Amniotic stem cell (primary cell): ENCODE measurements at places on chromosomes 5 and 9.
A peak's percentile ranks its signal among the peaks of the same experiment; 100 is the strongest.

DNA sequence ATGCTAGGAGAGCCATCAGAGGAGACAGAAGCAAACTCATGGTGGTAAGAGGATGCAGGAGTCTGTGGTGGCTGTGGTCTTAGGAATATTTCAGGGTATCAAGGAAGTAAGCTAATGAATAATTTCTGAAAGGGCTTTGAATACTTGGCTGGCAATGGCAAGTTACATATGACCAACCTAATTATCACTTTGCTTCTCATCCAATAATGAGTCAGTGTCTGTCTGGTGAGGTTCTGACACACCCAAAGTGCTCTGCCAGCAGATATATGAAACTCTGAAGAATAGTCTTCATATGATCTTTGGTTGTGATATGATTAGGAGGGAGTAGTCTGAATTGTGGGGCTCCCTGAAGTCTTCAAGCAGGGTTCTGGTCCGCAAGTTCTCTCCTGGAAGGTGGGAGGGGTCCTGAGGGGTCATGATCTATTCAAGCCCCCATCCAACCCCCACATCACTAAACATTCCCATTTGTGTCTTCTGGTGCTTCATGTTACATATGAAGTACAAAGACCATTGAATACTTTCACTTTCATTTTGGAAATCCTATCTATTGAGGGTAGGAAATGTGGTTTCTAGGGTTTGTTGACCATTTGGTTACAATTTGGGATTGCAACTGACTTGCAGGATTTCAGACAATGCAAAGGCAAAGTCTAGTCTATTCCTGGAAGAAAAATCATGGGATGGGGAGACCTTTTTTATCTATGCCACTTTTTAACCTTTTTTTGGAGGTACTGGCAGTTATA, 199.9 kb upstream of the CDKN2B start:
- DNase-seq: no peak

DNA sequence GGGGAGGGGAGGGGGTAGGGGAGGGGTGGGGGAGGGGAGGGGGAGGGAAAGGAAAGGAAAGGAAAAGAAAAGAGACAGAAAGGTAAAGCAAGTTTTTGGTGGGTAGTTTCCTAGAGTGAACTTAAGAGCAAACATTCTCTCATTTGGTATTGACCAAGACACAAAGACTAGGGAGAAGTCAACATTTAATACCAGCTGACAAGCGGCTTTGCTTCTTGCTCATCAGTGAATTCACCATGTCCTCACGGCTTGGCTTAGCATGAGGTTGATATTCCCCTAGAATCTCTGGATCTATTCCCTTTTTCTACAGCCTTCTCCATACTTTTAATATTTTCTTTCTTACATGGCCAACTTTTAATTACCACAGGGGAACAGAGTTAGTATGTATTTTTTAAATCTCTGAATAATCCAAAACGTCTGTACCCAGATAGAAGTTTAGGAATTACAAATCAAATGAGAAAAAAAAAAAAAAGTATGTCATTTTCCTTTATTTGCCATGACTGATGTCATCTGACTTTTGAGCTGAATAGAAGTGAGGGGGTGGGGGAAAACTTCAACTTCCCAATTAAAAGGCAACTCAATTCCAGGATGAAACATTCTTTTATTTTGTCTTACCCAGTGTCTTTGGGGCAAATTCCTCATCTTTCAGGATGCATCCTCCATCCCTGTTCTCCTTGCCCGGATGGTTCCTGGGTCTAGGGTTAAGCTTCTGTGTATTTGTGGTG, 40.1 kb upstream of the GLIS3 start:
- no peak for DNase-seq

GRCh38 chr5:77971776-77972468, 195.8 kb upstream of the TBCA start:
- no peak for DNase-seq

DNA sequence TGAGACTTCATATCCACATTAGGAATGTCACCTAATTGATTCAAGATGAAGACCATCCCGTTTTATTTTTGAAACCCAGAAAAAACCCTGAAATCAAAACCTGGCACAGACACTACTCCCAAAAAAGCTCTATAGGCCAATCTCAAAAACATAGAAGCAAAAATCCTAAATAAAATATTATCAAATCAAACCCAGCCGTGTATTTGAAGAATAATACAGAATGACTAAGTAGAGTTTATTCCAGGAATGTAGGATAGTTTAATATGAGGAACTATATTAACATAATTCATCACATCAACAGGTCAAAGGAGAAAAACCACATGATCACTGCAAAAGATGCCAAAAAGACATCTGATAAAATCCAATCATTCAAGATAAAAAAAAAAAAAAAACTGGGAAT, 167.1 kb downstream of the ACTL7B start:
- no peak for DNase-seq

DNA sequence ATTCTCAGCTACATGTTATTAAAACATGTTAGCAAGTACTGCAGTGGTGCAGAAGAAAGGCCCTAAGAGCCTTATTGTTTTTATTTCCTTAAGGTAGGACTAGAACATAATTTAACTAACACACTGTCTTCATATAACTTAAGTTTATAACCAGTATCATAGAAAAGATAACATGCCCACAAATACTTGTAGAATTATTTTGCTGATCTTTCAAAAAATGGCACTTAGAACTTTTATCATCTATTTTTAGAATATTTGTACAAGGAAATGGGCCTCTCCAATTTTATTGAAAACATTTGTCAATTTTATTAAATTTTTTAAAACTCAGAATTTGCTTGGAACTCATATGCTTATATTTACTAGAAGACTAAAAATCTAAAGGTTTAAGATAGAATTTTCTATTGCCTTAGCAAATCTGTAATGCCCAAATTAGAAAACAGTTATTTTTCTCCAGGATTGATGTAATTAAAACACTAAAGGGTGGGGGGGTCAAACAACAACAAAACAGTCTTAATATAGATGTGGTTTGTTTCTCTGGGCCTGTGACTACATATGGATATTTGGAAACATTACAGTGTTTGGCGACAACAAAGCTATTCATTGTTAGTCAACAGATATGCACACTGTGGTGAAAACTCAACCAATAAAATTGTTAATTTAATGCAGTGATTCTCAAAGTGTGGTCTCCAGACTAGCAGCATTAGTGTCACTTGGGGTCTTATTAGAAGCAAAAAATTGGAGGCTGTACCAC, 360.4 kb downstream of the PDE4D start:
- DNase-seq: no peak

- DNase-seq: no peak
These were observed 235.7 kb downstream of the HTR1A start for GRCh38 chr5:63726496-63726895.

GRCh38 chr5:153813901-153814300, 224.8 kb downstream of the FAM114A2 start:
- DNase-seq: no peak

GRCh38 chr9:3478549-3478953, 47.2 kb downstream of the RFX3 start:
- DNase-seq: no peak

DNA sequence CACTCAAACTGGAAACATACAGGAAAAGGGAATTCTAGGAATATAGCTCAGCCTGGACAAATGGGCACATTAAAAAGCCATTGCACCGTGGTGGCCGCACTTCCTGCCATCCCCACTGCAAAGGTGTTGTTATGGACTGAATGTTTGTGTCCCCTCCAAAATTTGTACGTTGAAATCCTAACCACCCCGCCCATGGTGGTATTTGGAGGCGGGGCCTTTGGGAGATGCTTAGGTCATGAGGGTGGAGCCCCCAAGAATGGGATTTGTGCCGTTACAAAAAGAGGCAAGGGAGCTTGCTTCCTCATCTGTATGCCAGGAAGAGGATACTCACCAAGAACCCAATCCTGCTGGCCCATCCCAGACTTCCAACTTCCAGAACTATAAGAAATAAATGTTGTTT, 1.1 kb upstream of the CMBL start:
- no peak for DNase-seq

- DNase-seq: no peak
These were observed 11.5 kb upstream of the SLC25A48 start for GRCh38 chr5:135822959-135823358.

GRCh38 chr9:136931611-136932130, 12.9 kb downstream of the FBXW5 start:
- DNase-seq: no peak

DNA sequence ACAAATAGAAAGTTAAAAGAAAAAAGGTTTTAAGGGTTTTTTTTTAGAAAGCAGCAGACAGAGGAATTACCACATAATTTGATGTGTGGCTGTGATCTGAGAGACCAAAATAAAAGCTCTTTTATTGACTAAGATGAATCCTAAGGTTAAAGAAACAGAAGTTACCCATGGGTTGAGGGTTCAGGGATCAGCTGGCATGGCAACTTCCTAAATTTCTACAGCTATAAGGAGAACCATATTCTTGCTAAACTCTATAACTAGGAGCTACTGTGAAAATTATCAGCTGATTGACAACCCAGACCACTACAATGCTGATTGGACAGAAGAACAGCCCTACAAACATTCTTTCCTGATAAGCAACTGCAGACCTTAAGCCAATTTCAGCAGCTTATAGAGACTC, 40.2 kb downstream of the TMEM215 start:
- DNase-seq: no peak

DNA sequence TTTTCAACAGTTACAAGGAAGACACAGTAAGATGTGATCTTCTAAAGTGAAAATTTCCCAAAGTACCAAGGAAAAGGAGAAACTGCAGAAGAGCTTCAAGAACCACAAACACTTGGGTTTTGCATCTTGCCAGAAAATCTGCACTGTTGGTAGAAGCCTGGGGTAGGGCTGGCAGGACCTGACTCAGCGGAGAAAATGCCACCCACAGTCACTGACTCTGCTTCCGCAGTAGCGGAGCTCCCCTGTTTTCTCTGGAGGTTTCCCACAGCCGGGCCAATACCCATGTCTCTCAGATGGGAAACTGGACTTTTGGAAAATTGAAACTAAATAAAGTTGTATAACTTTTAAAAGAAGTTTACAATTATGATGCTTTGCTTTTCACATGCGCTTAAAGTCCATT, 104.2 kb downstream of the MEF2C start:
- DNase-seq: no peak

DNA sequence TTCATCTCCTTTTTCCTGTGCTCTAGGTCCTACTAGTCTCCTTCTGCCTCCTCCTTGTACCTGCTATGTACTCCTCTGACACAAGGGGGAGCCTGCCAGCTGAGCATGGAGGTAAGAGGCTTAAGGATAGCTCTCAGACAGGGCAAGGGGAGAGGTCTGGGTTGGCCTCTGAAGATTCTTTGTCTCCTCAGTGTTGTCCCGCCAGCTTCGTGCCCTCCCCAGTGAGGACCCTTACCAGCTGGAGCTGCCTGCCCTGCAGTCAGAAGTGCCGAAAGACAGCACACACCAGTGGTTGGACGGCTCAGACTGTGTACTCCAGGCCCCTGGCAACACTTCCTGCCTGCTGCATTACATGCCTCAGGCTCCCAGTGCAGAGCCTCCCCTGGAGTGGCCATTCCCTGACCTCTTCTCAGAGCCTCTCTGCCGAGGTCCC, 3.8 kb downstream of the CREB3 start:
- DNase-seq: peak; percentile 56

DNA sequence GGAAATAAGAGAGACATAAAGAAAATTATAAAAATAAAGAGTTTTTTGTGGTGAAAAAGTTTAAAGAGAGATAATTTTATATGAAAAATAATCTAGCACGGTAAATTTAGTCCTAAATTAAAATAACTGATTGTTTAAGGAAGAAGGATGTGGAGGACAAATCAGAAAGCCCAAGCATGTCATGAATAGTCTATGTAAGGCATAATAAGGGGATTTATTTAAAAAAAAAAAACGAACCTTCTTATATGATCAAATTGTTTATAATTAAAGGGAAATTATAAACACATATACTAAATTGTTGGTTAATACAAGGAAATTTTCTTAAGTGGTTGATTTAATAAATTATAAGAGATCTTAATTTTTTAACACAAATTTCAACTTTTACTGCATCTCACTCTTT, 551.8 kb upstream of the TYRP1 start:
- no peak for DNase-seq

- no peak for DNase-seq
These were observed 71.2 kb downstream of the UHRF2 start for GRCh38 chr9:6484210-6484609.

- peak; percentile 13 for DNase-seq
These were observed at the start of gene OLFM1 for GRCh38 chr9:135087489-135087792. Gene OLFM1, plus strand, starts transcription at chr9:135087668. Its CDS starts 322 bp downstream, at chr9:135087990.

DNA sequence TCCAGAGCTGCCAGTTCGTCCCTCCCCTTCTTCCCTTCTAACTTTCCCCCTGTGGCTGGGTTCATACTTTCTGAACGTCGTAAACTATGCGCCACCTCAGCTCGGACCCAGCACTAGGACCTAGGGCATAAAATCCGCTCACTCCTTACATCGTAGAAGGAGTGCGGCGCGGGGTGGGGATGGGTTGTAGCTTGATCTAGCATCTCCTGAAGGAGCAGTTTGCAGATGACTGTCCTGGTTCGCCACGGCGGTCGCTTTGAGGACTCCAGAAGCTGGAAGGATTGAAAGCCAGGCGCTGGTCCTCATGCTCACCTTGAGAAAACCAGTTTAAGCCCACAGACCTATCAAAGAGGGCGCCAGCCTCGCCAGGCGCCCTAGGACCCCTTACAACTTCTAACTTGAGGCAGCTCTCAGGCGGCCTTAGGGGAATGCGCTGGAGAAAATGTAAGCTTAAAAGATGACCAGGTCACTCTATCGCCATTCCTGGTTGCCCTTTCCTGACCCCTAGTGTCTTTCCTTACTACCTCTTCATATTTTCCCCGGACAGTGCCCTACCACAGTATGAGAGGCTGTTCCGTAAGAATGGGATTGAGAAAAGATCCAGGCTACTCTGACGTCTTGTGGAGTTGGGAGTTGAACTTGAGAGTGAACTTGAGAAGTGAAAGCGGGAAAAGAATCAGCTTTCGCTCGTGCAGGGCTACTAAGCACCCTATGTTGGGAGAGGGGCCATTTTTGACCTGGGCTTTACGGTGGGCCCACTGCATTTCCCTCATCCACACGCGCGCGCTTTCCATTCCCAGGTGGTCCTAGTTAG, 2.8 kb downstream of the RORB start:
- DNase-seq: no peak

GRCh38 chr5:55004729-55005128, 19.3 kb upstream of the GZMK start:
- no peak for DNase-seq

DNA sequence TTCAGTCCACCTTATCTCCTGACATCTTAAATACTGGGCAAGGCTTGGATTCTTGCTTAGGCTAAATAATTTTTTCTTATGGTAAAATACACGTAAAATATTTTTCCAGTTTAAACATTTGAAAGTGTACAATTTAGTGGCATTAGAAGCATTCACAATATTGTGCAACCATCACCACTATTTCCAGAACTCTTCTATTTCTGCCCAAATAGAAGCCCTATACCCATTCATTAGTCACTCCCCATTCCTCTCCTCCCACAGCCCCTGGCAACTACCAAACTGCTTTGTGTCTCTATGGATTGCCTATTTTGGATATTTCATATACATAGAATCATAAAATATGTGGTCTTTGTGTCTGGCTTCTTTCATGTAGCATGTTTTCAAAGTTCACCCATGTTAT, 57.6 kb downstream of the IL31RA start:
- DNase-seq: no peak

GRCh38 chr5:142680605-142681259, 5.2 kb downstream of the FGF1 start:
- no peak for DNase-seq

GRCh38 chr5:158139161-158139560, 280.2 kb upstream of the CLINT1 start:
- no peak for DNase-seq
